ENCODE measurements at places on chromosomes 2 and 18. TPM values are rescaled to one million over a fixed set of nuclear protein-coding genes. Genes with fewer than 3 reads are reported as not detected.

DNA sequence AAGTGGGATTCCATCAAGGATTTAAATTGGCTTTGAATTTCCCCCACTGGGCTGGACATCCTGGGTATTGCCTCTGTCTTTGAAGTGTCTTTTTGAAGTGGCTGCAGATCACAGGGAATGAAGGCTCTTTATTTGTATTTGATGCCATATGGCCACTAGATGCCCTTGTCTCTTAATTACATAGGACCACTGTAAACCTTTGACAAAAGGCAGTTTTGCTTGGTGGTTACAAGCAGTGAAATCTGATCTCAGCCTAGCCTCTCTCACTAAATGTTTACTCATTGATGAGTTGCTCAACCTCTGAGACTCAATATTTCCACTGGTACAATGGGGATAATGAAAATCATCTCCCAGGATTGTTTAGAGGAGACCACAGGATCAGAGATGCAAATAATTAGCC is 102.2 kb downstream of the INSIG2 start:
- peaks cover 9% of the 10 kb centered on the region for H3K4me1 ChIP-seq
- H3K27me3 ChIP-seq: no peaks in the 10 kb centered on the region
- H3K27ac ChIP-seq: no peak overlapping the region
- DNase-seq: no peak
- H3K4me3 ChIP-seq: no peak overlapping the region
- no peaks in the 10 kb centered on the region for H3K36me3 ChIP-seq

AKAIN1 gene
- not detected for total RNA-seq

DNA sequence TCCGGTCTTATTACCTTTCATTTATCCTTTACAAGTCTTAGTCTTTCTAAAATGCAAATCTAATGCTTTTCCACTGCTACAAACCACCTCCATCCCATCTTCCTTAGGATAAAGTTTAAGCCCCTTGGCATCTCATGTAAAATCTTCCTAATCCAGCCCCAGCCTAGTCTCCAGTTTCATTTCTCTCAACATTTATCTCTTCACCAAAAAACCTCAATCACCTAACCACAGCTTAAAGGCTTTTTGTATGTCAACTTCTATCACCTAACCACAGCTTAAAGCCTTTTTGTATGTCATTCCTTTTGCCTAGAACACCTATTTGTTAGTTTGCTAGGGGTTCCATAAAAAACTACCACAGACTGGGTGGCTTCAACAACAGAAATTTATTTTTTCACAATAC is 4.2 kb downstream of the TRAK2 start:
- peaks cover 7% of the 10 kb centered on the region for H3K4me1 ChIP-seq
- no peak for DNase-seq
- H3K27me3 ChIP-seq: no peaks in the 10 kb centered on the region
- no peaks in the 10 kb centered on the region for H3K36me3 ChIP-seq

GRCh38 chr2:65293376-65293775 is 65.7 kb downstream of the ACTR2 start:
- peaks cover 8% of the 10 kb centered on the region for H3K4me1 ChIP-seq
- no peak overlapping the region for H3K4me3 ChIP-seq
- H3K27me3 ChIP-seq: no peaks in the 10 kb centered on the region
- no peak overlapping the region for H3K27ac ChIP-seq
- peak; percentile 49 for DNase-seq
- H3K36me3 ChIP-seq: no peaks in the 10 kb centered on the region

ME2 gene
- total RNA-seq: 74.4 TPM

DNA sequence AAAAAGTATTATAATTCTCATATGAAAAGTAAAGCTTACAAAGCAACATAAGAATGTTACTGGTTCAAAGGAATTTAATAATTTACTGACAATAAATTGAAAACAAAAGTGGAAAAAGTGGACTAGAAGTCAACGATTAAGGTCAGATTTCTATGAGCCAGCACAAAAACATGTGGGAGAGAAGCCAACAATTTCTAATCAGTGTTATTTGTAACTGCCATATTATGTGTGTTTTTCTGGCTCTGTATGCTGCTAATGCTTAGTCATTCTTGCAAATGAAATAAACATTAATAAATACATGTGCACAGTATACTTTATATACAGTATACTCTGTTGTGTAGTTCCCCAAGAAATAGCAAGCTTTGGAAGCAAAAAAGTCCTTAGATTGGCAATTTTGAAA is 301.3 kb upstream of the RGPD4 start:
- no peak overlapping the region for H3K27ac ChIP-seq
- no peak for DNase-seq
- no peak overlapping the region for H3K4me3 ChIP-seq
- no peaks in the 10 kb centered on the region for H3K27me3 ChIP-seq
- H3K36me3 ChIP-seq: no peaks in the 10 kb centered on the region

NBEAL1 gene
- total RNA-seq: 20.4 TPM

- DNase-seq: no peak
- H3K36me3 ChIP-seq: peaks cover 12% of the 10 kb centered on the region
- H3K27ac ChIP-seq: no peak overlapping the region
- H3K4me1 ChIP-seq: no peaks in the 10 kb centered on the region
- no peaks in the 10 kb centered on the region for H3K27me3 ChIP-seq
Measured at GRCh38 chr2:188383158-188383557, 91.5 kb downstream of the GULP1 start.

DNA sequence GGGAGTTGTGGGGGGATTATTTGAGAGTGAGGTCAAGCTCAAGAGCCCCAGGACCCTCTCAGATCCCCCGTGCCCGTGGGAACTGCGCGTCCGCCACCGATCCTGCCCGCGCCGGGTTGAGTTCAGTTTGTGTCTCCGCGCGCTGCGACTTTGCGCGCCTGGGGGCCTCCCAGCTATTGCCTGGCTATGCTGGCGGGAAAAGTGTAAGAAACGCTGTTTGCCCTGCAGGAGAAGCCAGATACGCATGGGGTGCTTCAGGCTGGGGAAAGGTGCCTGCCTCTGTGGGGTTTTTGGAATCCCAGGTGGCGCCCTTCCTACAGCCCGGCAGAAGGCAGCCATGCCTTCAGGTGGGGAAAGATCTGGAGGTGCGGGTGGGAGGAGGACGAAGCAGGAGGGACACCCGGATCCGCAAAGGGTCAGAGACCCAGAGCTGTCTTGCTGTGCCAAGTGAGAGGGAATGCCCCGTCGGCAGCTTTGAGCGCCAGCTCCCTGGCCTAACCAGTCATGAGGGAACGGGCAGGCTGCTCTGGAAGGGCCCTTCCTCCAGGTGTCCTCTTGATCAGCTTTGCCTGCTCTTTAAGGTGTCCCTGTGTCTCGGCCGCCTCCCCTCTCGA is 22.5 kb downstream of the TEX44 start:
- peak; percentile 84 for DNase-seq
- H3K4me1 ChIP-seq: peaks cover 16% of the 10 kb centered on the region
- no peak overlapping the region for H3K4me3 ChIP-seq
- H3K36me3 ChIP-seq: no peaks in the 10 kb centered on the region
- H3K27me3 ChIP-seq: no peaks in the 10 kb centered on the region

LTBP1 gene
- total RNA-seq: 31.8 TPM

DNA sequence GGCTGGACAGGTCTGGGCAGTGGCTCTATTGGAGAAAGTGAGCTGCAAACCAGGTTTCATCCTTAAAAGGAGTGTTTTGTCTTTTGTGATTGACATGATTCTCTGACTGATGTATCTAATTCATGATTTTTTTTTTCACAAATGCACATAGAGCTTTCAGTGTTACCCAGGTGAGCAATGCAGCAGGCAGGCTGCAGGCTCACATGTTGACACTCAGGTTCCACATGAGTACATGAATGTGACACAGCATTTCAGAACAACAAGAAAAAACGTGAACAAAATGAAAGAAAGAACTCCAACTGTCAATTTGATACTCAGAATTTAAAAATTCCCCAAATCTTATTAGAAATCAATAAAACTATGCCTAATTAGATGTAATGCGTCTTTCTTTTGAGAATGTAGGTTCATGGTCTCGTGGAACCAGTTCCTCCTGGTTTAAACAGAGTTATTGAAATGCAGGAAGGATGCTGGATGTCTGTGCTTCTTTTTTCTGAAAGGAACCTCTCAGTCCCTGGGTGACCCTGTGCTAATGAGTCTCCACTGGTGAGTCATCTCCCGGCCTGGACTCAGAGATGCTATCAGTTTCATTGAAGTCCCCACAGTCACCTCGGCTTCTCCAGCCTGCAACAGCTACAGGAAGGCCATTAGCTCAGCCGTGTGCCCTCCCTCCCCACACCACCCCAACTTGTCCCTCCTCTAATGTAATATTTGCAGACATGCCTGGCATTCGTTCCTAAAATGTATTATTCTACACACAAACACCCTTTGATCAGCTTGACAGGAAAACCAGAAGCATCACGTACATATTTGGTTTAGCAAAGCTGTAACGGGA is 430.4 kb downstream of the LPIN1 start:
- no peak overlapping the region for H3K27ac ChIP-seq
- H3K4me1 ChIP-seq: no peaks in the 10 kb centered on the region
- H3K36me3 ChIP-seq: no peaks in the 10 kb centered on the region
- H3K4me3 ChIP-seq: no peak overlapping the region
- no peak for DNase-seq

- H3K27ac ChIP-seq: no peak overlapping the region
- DNase-seq: no peak
- no peaks in the 10 kb centered on the region for H3K36me3 ChIP-seq
- no peaks in the 10 kb centered on the region for H3K4me1 ChIP-seq
Measured at GRCh38 chr2:104289651-104290565, 564.0 kb upstream of the POU3F3 start.

DNA sequence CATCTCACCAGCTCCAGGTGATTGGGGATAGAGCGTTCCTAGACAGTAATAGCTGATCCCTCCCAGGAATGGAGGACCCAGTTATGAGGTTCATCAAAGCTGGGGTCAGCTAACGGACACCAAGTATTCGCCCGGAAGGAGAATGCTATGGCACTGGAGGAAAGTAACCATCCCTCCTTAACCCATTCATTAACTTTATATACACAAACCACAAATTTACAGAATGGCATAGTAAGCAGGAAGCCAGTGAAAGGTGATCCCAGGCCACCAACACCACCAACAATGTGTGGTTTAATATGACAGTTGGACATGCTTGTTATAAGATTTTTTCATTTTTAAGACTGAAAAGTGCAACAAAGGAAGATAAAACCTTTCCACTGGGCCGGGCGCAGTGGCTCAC is 55.3 kb upstream of the CHMP1B start:
- no peaks in the 10 kb centered on the region for H3K27me3 ChIP-seq
- peaks cover 17% of the 10 kb centered on the region for H3K36me3 ChIP-seq
- peaks cover 7% of the 10 kb centered on the region for H3K4me1 ChIP-seq
- DNase-seq: no peak
- no peak overlapping the region for H3K27ac ChIP-seq

GRCh38 chr2:95389245-95390119 is 13.0 kb upstream of the FAHD2A start:
- H3K27ac ChIP-seq: no peak overlapping the region
- no peaks in the 10 kb centered on the region for H3K4me1 ChIP-seq
- no peaks in the 10 kb centered on the region for H3K36me3 ChIP-seq

Measured in endodermal cell (in vitro differentiated cells).